ENCODE measurements at places on chromosomes 5 and 9.

- no peak for DNase-seq
These were observed 63.7 kb upstream of the IER5L start for GRCh38 chr9:129241725-129242124.

DNA sequence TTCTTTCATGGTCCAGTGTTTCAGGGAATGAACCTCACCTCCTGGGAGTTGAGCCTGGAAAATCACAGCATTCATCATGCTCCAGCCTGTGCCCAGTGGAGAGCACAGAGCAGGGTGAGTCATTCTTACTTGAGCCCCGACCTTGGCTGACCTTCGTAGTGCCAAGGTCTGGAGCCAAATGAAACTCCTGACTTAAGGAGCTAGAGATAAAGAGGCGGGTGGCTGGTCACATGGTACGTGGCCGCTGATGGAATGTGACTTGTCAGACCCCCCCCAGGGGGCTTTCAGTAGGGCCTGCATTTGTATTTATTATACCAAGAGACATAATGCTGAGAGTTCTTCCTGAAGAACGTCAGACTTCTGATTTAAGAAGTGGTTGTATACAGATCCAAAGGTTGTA, 15.0 kb upstream of the PIP5K1B start:
- no peak for DNase-seq

GRCh38 chr5:180084638-180085561, 13.3 kb upstream of the RNF130 start:
- DNase-seq: peak; percentile 27

DNA sequence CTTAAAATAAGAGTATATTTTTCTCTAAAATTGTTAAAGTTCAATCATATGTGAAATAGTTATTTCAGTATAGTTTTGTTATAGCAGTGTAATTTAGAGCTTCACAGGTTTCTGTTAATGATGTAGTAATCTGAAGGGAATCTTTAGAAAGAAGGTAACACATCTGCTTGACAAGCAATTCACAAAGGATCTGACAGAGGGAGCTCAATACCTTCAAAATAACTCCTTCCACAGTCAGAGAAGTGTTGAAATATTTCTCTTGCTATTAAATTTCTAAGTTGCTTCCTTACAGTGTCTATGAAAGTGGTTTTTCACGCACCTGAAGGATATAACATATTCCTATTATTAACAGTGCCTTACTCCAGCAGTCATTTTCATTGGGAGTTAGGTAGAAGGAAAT, 44.9 kb downstream of the SLC25A51 start:
- DNase-seq: no peak

GRCh38 chr9:90821697-90822096, 20.1 kb downstream of the SYK start:
- no peak for DNase-seq

DNA sequence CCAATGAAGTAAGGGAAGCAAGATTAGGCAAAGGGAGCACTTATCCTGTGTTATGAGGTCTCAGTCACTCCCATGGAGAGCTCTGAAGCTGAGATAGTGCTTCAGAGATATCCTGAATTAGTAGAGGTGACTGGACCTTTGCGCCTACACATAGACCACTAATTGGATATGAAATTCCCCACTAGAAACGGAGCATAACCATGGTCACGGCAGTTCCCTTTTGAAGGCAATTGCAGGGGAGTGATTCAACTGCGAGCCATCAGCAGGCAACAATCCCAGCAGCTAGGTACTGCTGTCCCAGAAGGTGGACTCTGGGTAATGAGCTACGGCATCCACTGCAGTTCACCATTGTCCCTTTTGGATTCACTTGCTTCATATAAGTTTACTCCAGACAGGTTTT, 267.7 kb upstream of the RASA1 start:
- no peak for DNase-seq

DNA sequence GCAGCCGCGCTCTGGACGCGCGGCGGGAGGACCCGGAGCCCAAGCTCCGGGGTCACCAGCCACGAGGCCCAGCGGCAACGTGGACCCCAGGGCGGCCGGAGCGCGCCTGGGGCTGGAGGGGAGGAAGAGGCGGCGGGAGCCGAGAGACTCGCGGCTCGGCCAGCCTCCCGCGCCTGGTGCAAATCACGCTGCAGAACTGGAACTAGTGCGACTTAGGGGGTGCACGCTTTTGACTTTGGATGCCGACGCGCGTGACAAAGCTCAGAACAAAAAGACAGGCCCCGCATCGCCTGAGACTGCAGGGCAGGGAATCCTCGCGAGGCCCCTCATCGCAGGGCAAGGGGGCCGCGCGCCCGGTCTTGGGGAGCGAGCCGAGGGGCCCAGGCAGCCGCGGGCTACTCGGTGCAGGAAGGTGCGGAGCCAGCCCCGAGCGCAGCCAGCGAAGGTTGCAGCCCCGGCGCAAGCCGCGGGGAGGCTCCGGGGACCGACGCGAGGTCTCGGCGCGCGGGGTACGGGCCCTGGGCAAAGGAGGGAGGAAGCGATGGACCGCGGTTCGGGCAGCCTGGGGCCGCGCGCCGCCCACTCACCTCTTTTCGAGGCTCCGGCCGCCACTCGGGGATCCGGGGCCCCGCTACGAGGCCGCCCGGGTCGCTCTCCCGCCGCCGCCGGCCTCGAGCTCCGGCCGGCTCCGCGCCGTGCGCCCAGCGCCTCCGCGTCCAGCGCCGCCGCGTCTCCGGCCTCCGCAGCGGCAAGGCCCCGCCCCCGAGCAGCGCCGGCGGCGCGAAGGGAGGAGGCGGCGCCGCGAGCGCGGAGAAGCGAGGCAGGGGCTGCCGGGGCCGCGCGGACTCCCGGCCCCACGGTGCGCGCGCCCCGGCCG, at the start of gene GOLM1:
Gene GOLM1, minus strand, starts transcription at position 735 of the 877 bp plus-strand sequence. CDS start 20,238 bp downstream, outside the sequence.
- DNase-seq: peak; percentile 5

GRCh38 chr9:86639899-86640379, 285.7 kb upstream of the TUT7 start:
- DNase-seq: peak; percentile 31

- peak; percentile 3 for DNase-seq
These were observed 297.1 kb upstream of the CD180 start for GRCh38 chr5:67493676-67494075.

DNA sequence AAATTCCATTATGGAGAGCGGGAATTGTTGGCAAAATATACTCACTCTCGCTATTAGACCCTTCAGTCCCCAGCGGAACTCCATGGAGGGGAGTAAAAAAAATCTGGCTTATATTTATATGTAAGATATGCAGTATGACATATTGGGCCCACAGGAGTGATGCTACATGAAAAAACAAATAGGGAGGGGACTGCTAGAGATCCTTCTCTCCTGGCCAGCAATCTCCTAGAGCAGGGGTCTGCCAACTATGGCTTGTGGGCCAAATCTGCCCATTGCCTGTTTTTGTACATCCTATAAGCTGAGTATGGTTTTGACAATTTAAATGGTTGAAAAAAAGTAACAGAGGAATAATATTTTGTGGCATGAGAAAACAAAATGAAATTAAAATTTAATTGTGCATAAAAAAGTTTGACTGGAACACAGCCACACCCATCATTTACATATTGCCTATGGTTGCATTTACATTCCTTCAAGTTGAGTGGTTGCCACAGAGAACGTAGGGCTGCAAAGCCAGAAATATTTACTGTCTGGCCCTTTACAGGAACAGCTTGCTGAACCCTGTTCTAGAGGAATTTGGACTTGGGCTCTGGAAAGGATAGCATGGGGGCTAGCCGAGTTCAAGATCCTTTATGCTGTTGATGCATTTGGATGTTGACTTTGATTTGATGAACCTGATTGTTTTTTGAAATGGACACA, 197.3 kb upstream of the CLINT1 start:
- DNase-seq: no peak

DNA sequence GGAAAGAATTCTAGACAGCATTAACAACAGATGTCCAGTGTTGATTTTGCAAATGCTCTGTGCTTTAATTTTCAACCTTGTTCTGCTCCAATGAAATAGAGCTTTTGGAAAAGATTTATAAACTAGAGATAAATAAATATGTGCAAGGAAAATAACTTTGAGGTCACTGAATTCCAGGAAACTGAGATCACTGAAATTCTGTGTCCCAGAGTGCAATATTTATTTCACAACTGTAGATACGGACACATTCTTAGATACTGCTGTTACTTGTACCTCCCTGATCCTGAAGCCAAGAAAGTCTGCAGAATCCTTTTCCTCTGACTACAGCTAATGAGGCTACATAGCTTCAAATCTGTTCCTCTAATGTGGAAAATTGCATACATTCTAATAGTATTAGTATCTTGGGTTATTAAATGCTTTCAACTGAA, 222.9 kb downstream of the DOCK8 start:
- no peak for DNase-seq

- no peak for DNase-seq
These were observed 107.0 kb downstream of the GPBP1 start for GRCh38 chr5:57280853-57281252.
